Stomach (tissue), 19 donors: ENCODE measurements at places on chromosomes 7 and 10. TPM values are rescaled to one million over a fixed set of nuclear protein-coding genes. Genes with fewer than 3 reads are reported as not detected.

The PRSS1 gene
- total RNA-seq, result 20.4 TPM

The TAS2R41 gene
- total RNA-seq, result 1.5 TPM

The SLC39A12 gene
- total RNA-seq, result not detected

The LRRTM3 gene
- total RNA-seq, result not detected

The ZNF503 gene
- 24.1 TPM for total RNA-seq

The PRSS58 gene
- total RNA-seq, result not detected

The CYP3A7 gene
- total RNA-seq, result not detected

The CALML3 gene
- not detected for total RNA-seq

The PTN gene
- 1.4 TPM for total RNA-seq

The CYP51A1 gene
- 115 TPM for total RNA-seq

- H3K36me3 ChIP-seq, result peaks cover 21% of the 10 kb centered on the region
- H3K4me1 ChIP-seq, result peaks cover 48% of the 10 kb centered on the region
- H3K27ac ChIP-seq, result no peak overlapping the region
- DNase-seq, result no peak
- no peak overlapping the region for H3K4me3 ChIP-seq
Observed at GRCh38 chr7:47390914-47391313, 191.0 kb downstream of the TNS3 start.

DNA sequence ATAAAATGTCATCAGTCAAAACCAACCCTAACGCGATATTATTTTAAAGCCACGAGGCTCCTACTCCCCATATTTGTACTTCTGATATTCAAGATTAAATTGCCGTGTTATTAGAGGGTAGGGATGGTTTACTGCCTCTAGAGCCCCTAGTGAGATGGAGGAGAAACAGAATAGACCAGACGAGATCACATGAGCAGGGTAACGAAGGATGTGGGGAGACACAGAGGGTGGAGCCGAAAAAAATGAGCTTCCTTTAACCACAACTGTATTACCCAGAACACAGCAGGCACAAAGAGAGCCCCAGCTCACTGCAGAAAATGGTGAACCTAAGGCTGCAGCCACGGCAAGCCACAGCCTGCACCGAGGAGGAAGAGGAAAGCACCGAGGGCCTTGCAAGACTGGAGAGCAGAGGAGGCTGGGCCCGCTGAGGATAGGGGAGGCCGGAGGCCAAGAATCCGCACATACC lies 14.3 kb downstream of the ZC3HAV1 start:
- no peak for DNase-seq
- peak overlapping the region; percentile 50 for H3K27ac ChIP-seq
- H3K4me1 ChIP-seq, result peaks cover 72% of the 10 kb centered on the region
- no peak overlapping the region for H3K4me3 ChIP-seq
- H3K27me3 ChIP-seq, result no peaks in the 10 kb centered on the region

GRCh38 chr7:13628239-13629001 lies 361.0 kb downstream of the ETV1 start:
- H3K27ac ChIP-seq, result no peak overlapping the region
- H3K4me1 ChIP-seq, result no peaks in the 10 kb centered on the region
- H3K36me3 ChIP-seq, result no peaks in the 10 kb centered on the region
- no peak overlapping the region for H3K4me3 ChIP-seq
- H3K27me3 ChIP-seq, result no peaks in the 10 kb centered on the region
- no peak for DNase-seq

DNA sequence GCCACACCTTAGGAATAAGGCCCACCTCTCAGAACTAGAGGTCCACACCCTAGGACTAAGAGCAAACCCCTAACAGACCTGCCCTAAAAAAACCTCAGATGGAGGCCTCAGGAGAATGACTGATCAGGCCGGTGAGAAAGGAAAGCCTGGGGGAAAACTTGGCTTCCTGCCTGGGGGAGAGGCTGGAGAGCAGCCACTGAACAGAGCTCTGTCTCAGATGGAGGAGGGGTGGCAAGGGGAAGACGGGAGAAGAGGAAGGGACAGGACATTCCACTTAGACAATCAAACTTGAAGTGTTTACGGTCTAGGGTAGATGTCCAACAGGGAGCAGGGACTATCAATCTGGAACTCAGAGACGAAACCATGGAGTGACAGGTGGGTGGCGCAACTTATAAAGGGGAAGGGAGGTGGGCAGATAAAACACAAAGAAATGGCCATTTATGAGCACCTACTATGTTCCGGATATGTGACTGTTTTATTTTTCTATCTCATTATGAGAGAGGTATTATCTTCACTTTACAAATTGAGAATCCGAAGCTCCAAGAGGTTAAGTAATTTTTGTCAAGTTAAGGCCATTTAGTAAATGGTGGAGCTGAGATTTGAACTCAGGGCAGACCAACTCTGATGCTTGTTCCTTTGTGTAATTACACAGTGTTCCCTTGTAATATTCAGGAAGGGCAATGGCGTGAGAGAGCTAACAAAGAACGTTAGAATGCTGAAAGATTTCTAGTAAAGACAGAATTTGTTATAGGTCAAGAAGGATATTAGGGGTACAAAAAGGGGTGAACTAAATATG lies 82.6 kb downstream of the DNMBP start:
- no peaks in the 10 kb centered on the region for H3K27me3 ChIP-seq
- no peaks in the 10 kb centered on the region for H3K36me3 ChIP-seq
- peak; percentile 74 for DNase-seq
- H3K27ac ChIP-seq, result peak overlapping the region; percentile 89

DNA sequence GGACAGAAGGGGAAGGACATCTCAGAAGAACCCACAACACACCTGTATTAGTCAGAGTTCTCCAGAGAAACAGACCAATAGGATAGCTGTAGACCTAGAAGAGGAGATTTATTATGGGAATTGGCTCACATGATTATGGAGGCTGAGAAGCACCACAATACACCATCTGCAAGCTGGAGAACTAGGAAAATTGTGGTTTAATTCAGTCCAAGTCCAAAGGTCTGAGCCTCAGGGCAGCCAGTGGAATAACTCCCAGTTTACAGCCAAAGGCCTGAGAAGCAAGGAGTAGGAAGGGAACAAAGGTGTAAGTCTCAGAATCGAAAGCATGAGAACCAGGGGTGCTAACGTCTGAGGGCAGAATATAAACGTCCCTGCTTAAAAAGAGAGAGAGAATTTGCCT lies 99.6 kb upstream of the AUTS2 start:
- no peaks in the 10 kb centered on the region for H3K27me3 ChIP-seq
- no peak overlapping the region for H3K4me3 ChIP-seq
- no peaks in the 10 kb centered on the region for H3K4me1 ChIP-seq
- H3K36me3 ChIP-seq, result no peaks in the 10 kb centered on the region
- DNase-seq, result no peak
- no peak overlapping the region for H3K27ac ChIP-seq

GRCh38 chr7:37323966-37324365 lies 124.7 kb downstream of the ELMO1 start:
- H3K27me3 ChIP-seq, result no peaks in the 10 kb centered on the region
- H3K4me3 ChIP-seq, result no peak overlapping the region

GRCh38 chr7:8210845-8211724 lies 50.9 kb downstream of the ICA1 start:
- no peak for DNase-seq
- peaks cover 52% of the 10 kb centered on the region for H3K4me1 ChIP-seq
- no peaks in the 10 kb centered on the region for H3K27me3 ChIP-seq
- H3K36me3 ChIP-seq, result no peaks in the 10 kb centered on the region

- no peaks in the 10 kb centered on the region for H3K36me3 ChIP-seq
- no peak overlapping the region for H3K4me3 ChIP-seq
- H3K27me3 ChIP-seq, result no peaks in the 10 kb centered on the region
- no peaks in the 10 kb centered on the region for H3K4me1 ChIP-seq
Observed at GRCh38 chr7:138377306-138377705, 82.8 kb upstream of the TRIM24 start.

DNA sequence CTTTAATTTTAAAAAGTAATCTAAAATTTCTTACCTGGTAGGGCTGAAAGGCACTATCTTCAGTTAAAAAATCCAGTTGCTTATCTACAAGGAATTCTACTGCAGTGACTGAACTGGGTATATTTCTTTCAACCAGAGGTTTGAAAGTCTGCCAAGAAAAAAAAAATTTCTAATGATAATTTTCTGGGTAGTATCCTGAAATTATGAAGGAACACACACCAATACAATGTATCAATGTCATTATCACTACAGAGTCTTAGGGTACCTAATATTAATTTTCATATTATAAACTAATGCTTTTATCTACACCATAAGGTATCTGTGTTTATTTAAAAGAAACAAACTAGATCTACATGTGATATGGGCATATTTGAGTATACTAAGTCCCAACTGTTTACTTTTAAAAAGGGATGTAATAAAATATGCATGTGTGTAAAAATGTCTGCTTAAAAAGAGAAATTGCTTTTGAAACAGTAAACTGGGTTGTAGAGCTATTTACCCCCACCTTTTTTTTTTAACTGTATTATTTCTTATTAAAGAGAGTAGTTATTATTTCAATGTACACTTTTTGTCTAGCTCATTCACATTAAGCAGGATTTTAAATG lies 131.6 kb downstream of the NRBF2 start:
- DNase-seq, result no peak
- peak overlapping the region; percentile 92 for H3K27ac ChIP-seq
- H3K36me3 ChIP-seq, result peaks cover 5% of the 10 kb centered on the region
- peaks cover 63% of the 10 kb centered on the region for H3K4me1 ChIP-seq
- no peaks in the 10 kb centered on the region for H3K27me3 ChIP-seq

- no peaks in the 10 kb centered on the region for H3K36me3 ChIP-seq
- DNase-seq, result no peak
- peaks cover 14% of the 10 kb centered on the region for H3K27me3 ChIP-seq
- peak overlapping the region; percentile 96 for H3K27ac ChIP-seq
- peaks cover 28% of the 10 kb centered on the region for H3K4me1 ChIP-seq
- H3K4me3 ChIP-seq, result peak overlapping the region; percentile 85
Observed at GRCh38 chr10:22253580-22253882, 35.7 kb upstream of the EBLN1 start.

- no peak overlapping the region for H3K4me3 ChIP-seq
- H3K4me1 ChIP-seq, result no peaks in the 10 kb centered on the region
- DNase-seq, result no peak
- no peaks in the 10 kb centered on the region for H3K27me3 ChIP-seq
- H3K27ac ChIP-seq, result no peak overlapping the region
Observed at GRCh38 chr10:94591461-94592205, 46.0 kb downstream of the HELLS start.

- H3K27me3 ChIP-seq, result no peaks in the 10 kb centered on the region
- H3K4me1 ChIP-seq, result no peaks in the 10 kb centered on the region
- no peak overlapping the region for H3K4me3 ChIP-seq
- DNase-seq, result no peak
Observed at GRCh38 chr7:106521541-106521940, 139.4 kb downstream of the CCDC71L start.

DNA sequence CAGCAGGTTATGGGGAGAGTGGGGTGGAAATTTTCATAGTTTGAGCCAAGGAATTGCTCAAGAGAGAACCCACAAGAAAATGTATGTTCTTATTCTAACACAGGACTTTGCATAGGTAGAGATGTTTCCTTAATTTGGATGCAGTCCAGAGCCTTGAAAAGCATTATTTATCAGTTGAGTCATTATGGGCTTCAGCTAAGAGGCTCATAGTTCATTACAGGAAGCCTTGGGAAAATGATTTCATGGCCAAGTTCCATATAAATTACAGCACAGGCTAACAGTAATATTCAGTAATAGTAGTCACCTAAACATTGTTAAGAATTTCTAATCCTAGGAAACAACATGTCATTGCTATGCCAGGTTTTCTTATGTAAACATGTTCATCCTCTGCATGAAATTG lies 131.1 kb upstream of the PTPRZ1 start:
- no peaks in the 10 kb centered on the region for H3K4me1 ChIP-seq
- no peaks in the 10 kb centered on the region for H3K27me3 ChIP-seq
- DNase-seq, result no peak
- no peak overlapping the region for H3K27ac ChIP-seq
- H3K4me3 ChIP-seq, result no peak overlapping the region
- no peaks in the 10 kb centered on the region for H3K36me3 ChIP-seq

DNA sequence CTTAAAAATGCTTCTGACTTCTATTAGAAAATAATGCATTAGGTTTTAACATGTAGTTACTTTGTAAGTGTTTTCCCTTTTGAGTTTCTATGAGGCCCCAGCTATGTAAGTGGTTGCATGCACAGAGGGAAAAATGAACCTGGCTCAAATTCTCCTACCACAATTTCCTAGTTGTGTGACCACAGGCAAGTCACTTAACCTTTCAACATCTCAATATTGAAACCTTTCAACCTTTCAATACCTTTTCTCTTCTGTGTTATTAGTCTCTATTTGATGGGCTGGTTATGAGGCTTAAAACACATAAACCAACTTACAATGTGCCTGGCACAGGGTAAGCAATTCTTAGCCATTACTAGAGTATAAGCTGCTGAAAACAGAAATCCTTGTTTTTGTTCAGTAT lies 203.0 kb downstream of the KCND2 start:
- no peaks in the 10 kb centered on the region for H3K27me3 ChIP-seq
- H3K4me1 ChIP-seq, result no peaks in the 10 kb centered on the region
- no peak overlapping the region for H3K4me3 ChIP-seq
- no peaks in the 10 kb centered on the region for H3K36me3 ChIP-seq
- no peak overlapping the region for H3K27ac ChIP-seq

GRCh38 chr7:114787556-114787955 lies 134.3 kb upstream of the MDFIC start:
- no peaks in the 10 kb centered on the region for H3K4me1 ChIP-seq
- no peaks in the 10 kb centered on the region for H3K36me3 ChIP-seq

- no peak for DNase-seq
- no peaks in the 10 kb centered on the region for H3K36me3 ChIP-seq
- no peaks in the 10 kb centered on the region for H3K4me1 ChIP-seq
- no peak overlapping the region for H3K4me3 ChIP-seq
- H3K27me3 ChIP-seq, result no peaks in the 10 kb centered on the region
Observed at GRCh38 chr7:28207486-28208158, 27.0 kb upstream of the JAZF1 start.
